Fibroblast of pulmonary artery (primary cell): ENCODE measurements at places on chromosomes 5 and 9.

DNA sequence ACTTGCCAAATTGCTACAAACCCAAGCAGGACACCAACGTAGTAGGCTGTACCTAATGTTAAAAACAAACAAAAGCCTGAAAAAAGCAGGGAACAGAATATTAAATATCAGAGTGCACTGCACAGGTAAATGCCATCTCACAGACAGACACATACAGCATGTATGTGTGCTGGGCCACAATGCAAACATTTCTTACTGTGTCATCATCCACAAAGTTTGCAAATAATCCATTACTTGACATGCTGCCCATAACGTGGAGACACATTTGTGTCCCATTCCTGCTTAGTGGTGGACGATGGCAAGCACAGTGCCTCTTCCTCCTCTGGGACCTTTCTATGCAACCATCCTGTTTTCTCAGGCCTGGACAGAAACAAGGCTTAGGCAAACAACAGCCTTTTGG lies 44.7 kb downstream of the GOLM1 start:
- DNase-seq, result no peak

DNA sequence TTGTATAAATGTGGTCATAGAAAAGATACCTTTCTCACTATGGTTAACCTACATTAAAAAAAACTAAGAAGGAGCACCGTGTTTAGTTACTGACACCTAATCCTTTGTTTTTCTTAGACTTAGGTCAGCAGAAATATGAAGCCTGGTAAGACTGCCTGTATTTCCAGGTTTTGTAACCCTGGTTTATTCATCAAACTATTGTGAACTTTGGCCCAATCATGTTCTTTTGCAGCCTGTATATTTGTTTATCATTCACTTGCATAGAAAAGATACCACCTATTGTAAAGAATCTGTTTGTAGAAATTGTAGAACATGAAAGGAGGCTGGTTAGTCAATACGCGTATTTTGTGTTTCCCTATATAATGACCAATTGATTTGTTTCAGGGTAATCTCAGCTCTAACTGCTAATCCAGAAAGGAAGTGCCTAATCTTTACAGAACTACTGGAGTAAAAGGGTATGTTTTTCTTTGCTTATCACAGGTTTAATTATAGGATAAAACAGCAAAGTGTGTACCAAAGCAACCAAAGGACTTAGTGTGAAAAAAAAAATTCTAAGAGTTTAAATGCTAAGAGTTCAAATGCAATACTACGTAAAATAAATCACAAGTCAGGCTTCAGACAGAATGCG lies 103.6 kb downstream of the LURAP1L start:
- DNase-seq, result no peak

DNA sequence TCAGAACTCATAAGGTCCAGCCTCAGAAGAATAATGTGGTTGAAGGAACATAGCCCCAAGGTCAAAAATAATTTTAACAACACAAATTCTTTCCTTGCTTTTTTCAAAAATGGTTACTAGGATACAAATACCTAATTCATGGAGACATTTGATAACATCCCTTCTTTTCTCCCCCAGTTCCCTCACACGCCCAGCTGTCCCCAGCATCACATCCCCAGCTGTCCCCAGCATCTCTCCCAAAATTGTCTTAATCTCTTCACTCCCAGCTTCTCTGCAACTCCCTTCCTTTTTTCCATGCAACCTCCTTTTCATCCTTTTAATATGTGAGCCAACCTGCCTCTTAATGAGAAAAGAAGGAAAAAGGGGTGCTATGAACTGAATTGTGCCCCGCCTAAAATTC lies 77.8 kb downstream of the FSTL4 start:
- no peak for DNase-seq

GRCh38 chr9:77021291-77021894 lies 1.9 kb downstream of the FOXB2 start:
- no peak for DNase-seq

GRCh38 chr9:13971966-13972655 lies 341.8 kb downstream of the NFIB start:
- no peak for DNase-seq

- peak; percentile 72 for DNase-seq
Measured at GRCh38 chr5:139137697-139138096, 60.5 kb downstream of the SIL1 start.

DNA sequence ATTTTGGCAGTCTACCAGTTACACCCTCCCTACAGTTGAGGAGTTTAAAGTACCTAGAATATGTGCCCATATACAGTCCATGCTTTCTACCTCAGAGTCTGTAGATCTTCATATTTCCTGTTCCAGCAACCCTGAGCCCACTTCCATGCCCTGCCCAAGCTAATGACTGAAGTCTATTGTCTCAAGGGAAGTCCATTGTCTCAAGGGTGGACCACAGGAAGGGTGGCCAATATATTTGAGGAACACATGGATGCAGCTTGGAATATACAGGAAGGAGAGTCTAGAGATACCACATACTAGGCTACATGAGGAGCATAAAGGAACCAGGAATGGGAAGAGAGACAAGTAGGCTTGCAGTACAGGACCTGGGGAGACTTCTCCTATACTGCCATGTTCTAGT lies 274.4 kb downstream of the FER start:
- DNase-seq, result no peak

- DNase-seq, result no peak
Measured at GRCh38 chr5:126605525-126605924, 4.8 kb downstream of the PHAX start.
